ENCODE measurements at places on chromosomes 7 and 10.

GRCh38 chr7:147400221-147400689 is 1190.3 kb upstream of the C7orf33 start:
- peak overlapping the region; percentile 17 for H3K4me3 ChIP-seq
- H3K4me1 ChIP-seq, result no peaks in the 10 kb centered on the region
- H3K27me3 ChIP-seq, result no peaks in the 10 kb centered on the region
- no peak for DNase-seq

DNA sequence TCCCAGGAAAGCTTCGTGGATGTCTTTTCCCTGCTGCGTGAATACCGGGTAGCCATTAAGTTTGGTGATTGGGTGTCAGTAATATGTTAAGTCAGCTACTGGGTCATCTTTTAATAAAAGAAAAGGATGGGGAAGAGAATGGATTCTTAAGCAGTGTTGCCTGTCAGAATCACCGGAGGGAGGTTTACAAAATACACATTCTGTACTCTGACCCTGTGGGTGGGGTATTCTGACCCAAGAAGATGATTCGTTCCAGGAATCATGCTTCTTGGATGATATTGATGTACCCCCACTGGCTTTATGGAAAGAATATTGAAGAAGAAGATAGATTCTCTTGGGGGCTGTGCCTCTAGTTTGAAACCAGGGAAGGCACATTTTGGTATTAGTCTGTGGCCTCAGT is 18.3 kb downstream of the SGPL1 start:
- peaks cover 11% of the 10 kb centered on the region for H3K36me3 ChIP-seq
- no peak overlapping the region for H3K27ac ChIP-seq
- no peaks in the 10 kb centered on the region for H3K27me3 ChIP-seq
- H3K4me3 ChIP-seq, result no peak overlapping the region
- DNase-seq, result no peak

- H3K27me3 ChIP-seq, result no peaks in the 10 kb centered on the region
- H3K27ac ChIP-seq, result peak overlapping the region; percentile 50
- H3K4me3 ChIP-seq, result no peak overlapping the region
- H3K4me1 ChIP-seq, result peaks cover 21% of the 10 kb centered on the region
Observed at GRCh38 chr10:5018134-5018533, 14.5 kb upstream of the AKR1C2 start.

- H3K36me3 ChIP-seq, result peaks cover 99% of the 10 kb centered on the region
- DNase-seq, result no peak
- H3K4me1 ChIP-seq, result peaks cover 21% of the 10 kb centered on the region
Observed at GRCh38 chr7:6022707-6023106, 8.5 kb upstream of the ANKRD61 start.

DNA sequence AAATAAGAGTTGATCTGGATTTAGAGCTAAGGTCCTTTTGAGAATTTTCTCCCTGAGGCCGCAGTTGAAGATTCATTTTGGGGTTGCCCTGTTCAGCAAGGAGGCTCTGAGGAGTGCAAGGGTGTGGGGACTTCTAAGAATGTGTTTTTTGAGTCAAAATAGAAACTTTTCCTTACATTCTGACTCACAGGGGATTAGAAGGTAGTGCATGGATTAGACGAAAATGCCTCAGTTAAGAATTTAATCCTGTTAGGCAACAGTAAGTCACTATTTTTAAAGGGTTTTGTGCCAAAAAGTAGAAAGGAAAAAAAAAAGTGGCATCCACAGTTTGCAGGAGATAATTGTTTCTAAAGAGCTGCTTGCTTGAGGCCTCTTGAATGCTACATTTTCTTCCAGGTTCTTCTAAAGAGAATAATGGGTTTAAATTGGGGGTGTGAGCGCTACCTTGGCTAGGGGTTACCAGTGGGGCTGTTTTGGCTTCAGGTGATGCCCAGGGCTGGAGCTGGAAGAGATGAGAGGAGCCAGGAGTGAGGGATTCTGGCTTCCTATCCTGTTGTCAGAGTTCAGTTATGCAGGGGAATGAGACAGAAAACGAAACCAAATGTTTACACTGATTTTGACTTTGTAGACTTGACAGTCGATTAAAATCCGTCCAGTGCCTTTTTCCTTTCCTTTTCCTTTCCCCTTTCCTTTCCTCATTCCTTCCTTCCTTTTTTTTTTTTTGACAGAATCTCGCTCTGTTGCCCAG is 52.9 kb downstream of the BAMBI start:
- DNase-seq, result no peak
- H3K4me3 ChIP-seq, result no peak overlapping the region
- no peak overlapping the region for H3K27ac ChIP-seq
- no peaks in the 10 kb centered on the region for H3K4me1 ChIP-seq
- H3K36me3 ChIP-seq, result no peaks in the 10 kb centered on the region
- H3K27me3 ChIP-seq, result no peaks in the 10 kb centered on the region

DNA sequence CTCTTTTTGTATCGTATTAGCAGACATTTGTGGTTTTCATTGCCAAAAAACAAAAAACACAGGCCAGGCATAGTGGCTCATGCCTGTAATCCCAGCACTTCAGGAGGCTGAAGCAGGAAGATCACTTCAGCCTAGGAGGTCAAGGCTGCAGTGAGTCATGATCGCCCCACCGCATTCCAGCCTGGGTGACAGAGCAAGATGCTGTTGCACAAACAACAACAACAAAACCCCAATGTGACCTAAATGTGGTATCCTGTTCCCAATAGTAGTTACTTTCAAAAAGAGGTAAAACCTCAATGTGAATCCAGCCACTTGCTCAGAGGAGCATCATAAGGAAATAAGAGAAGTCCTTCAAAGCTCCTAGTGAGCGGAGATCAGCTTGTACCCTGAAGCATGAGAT is 45.8 kb upstream of the SKAP2 start:
- H3K36me3 ChIP-seq, result no peaks in the 10 kb centered on the region
- no peak for DNase-seq
- no peaks in the 10 kb centered on the region for H3K4me1 ChIP-seq
- no peak overlapping the region for H3K27ac ChIP-seq
- H3K27me3 ChIP-seq, result peaks cover 27% of the 10 kb centered on the region

DNA sequence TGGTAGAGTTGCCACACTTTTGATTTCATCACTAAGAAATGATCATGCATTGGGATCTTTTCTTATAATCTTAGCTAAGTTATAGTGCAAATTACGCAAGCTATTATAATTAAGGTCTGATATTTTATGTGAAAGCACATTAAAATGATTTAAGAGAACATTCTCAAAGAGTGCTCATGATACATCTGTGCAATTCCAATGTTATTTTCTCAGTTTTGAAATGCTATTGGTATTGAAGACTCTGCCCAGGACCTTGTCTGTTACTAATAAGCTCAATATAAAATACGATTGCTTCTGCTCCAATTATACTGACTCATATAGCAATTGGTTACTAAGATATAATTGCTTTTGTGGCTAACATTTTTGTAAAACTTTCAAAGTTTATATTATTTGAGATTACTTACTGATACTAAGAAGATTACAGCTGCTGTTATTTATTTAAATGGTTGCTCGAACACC is 180.9 kb downstream of the ADAM12 start:
- H3K4me1 ChIP-seq, result peaks cover 7% of the 10 kb centered on the region
- DNase-seq, result no peak
- no peak overlapping the region for H3K4me3 ChIP-seq
- no peak overlapping the region for H3K27ac ChIP-seq
- no peaks in the 10 kb centered on the region for H3K36me3 ChIP-seq

GRCh38 chr7:108535257-108535656 is 9.3 kb upstream of the PNPLA8 start:
- no peaks in the 10 kb centered on the region for H3K27me3 ChIP-seq
- DNase-seq, result no peak
- no peak overlapping the region for H3K27ac ChIP-seq
- H3K4me3 ChIP-seq, result no peak overlapping the region
- H3K4me1 ChIP-seq, result no peaks in the 10 kb centered on the region

DNA sequence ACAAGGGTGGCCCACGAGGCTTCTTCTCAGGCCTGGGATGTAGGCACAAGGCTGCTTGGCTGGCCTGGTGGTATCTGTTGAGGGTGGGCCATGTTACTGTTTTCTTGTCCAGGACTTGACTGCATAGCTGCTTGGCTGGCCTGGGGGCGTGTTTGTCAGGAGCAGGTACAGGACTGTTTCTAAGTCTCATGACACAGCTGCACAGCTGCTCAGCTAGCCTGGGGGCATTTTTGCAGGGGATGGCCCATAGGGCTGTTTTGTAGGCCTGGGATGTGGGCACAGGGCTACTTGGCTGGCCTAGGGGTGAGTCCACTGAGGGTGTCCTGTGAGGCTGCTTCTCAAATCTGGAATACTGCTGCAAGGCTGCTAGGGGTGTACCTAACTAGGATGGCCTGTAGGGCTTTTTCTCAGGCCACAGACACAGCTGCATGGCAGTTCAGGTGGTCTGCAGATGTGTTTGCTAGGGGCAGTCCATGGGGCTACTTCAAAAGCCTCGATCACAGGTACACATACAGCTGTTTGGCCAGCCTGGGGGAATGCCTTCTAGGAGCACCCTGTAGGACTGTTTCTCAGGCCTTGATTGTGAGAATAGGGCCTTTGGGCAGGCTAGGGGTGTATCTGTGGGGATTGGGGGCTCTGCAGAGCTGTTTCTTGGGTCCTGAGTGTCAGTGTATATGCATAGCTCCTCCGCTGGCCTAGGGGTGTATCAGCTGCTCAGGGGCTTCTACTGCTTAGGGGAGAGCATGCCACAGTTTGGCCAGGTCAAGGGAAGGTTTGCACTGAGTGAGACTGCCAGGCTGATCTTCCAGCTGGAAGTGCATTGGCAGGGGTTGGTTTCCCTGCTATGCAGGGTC is 26.6 kb upstream of the PLA2G12B start:
- H3K4me3 ChIP-seq, result no peak overlapping the region
- DNase-seq, result no peak
- H3K4me1 ChIP-seq, result no peaks in the 10 kb centered on the region
- H3K36me3 ChIP-seq, result no peaks in the 10 kb centered on the region
- H3K27me3 ChIP-seq, result no peaks in the 10 kb centered on the region
- no peak overlapping the region for H3K27ac ChIP-seq

GRCh38 chr10:76868098-76868977 is 769.3 kb downstream of the KCNMA1 start:
- no peaks in the 10 kb centered on the region for H3K27me3 ChIP-seq
- no peak overlapping the region for H3K27ac ChIP-seq
- DNase-seq, result no peak
- no peaks in the 10 kb centered on the region for H3K36me3 ChIP-seq
- no peaks in the 10 kb centered on the region for H3K4me1 ChIP-seq

- DNase-seq, result no peak
- H3K27ac ChIP-seq, result no peak overlapping the region
- H3K36me3 ChIP-seq, result no peaks in the 10 kb centered on the region
- peaks cover 27% of the 10 kb centered on the region for H3K27me3 ChIP-seq
- H3K4me1 ChIP-seq, result no peaks in the 10 kb centered on the region
Observed at GRCh38 chr7:50368366-50368765, 63.9 kb downstream of the IKZF1 start.

DNA sequence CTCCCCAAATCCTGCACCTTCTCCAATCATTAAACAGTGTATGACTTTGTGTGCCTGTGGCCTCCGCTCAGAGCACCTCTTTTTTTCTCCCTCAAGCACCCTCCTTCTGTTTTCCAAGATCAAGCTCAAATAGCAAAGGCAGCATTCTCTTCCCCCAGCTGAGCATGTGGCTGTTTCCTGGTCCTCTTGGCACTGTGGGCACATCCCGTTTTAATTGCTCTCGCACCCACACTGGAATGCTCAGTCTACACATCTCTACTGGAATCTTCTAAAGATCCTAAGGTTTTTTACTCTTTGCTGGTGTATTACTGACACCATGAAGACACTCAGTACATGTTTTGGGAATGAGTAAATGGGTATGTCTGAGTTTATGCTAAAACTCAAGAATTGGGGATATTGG is 107.4 kb downstream of the WDFY4 start:
- no peak for DNase-seq
- H3K4me3 ChIP-seq, result no peak overlapping the region
- no peak overlapping the region for H3K27ac ChIP-seq
- peaks cover 21% of the 10 kb centered on the region for H3K4me1 ChIP-seq

GRCh38 chr7:80515298-80515697 is 3.4 kb upstream of the GNAT3 start:
- H3K4me1 ChIP-seq, result peaks cover 25% of the 10 kb centered on the region
- no peaks in the 10 kb centered on the region for H3K27me3 ChIP-seq
- H3K27ac ChIP-seq, result no peak overlapping the region
- no peaks in the 10 kb centered on the region for H3K36me3 ChIP-seq
- no peak for DNase-seq
- H3K4me3 ChIP-seq, result no peak overlapping the region

DNA sequence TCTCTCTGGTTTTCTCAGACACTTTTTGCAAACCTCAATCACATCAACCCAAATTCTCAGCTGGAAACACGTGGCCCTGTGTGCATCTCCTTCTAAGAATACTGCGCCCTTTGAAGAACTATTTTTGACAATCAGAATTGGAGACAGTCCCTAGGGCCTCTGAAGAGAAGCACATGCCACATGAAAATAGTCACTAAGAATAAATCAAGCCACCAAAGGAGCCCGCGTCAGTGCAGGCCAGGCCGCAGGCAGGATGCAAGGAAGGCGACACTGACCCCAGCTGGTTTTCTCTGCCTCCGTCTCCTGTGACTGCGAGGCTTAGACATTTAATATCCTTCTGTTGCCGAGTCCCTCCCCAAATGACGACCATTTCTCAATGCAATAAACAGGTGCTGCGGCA is 88.0 kb upstream of the ADAM12 start:
- no peaks in the 10 kb centered on the region for H3K36me3 ChIP-seq
- H3K4me3 ChIP-seq, result no peak overlapping the region
- H3K27ac ChIP-seq, result no peak overlapping the region
- H3K4me1 ChIP-seq, result peaks cover 10% of the 10 kb centered on the region

GRCh38 chr7:149253665-149254064 is 8.3 kb upstream of the ZNF783 start:
- no peak overlapping the region for H3K27ac ChIP-seq
- H3K36me3 ChIP-seq, result peaks cover 65% of the 10 kb centered on the region
- no peaks in the 10 kb centered on the region for H3K4me1 ChIP-seq
- DNase-seq, result no peak
- H3K4me3 ChIP-seq, result no peak overlapping the region

Measured in left ventricle myocardium inferior (tissue), 1 donor.